Activated CD4-positive, alpha-beta T cell treated with anti-CD3 and anti-CD28 coated beads, Interleukin-2, Interleukin-4, amounts not matched to agents 100 ng/mL and 50 ng/mL, durations not matched to agents 16 hours and 8 hours (primary cell): ENCODE measurements at places on chromosomes 16 and 17.

GRCh38 chr17:77427391-77427991 is 286.7 kb downstream of the SEC14L1 start:
- DNase-seq, result no peak

GRCh38 chr16:48959204-48959603 is 322.4 kb downstream of the CBLN1 start:
- no peak for DNase-seq

DNA sequence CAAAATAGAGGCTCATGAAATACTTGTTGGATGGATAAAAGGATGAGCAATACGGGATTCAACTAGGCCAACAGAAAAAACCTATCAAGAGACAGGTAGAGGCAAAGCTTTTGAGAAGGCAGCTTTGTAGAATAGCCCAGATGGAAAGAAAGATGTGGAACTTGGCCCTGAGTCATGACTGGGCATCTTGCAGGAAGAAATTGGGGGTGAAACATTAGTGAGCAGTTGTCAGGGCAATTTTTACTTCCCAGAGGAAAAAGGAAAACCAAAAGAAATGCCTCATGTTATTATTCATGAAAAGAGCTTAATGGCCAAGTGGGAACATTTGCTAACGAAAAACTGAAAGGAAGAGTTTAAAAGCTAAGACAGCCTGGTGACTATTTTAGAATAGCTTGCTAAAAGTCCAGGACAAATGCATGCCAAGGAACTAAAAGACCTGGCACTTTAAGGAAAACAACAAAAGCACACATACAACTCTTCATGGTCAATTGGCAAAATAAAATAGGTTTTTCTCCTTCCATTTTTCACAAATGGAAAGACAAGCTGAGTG is 180.1 kb downstream of the HS3ST3A1 start:
- DNase-seq, result no peak

- no peak for DNase-seq
Measured at GRCh38 chr16:11683145-11683544, 14.9 kb downstream of the SNN start.

DNA sequence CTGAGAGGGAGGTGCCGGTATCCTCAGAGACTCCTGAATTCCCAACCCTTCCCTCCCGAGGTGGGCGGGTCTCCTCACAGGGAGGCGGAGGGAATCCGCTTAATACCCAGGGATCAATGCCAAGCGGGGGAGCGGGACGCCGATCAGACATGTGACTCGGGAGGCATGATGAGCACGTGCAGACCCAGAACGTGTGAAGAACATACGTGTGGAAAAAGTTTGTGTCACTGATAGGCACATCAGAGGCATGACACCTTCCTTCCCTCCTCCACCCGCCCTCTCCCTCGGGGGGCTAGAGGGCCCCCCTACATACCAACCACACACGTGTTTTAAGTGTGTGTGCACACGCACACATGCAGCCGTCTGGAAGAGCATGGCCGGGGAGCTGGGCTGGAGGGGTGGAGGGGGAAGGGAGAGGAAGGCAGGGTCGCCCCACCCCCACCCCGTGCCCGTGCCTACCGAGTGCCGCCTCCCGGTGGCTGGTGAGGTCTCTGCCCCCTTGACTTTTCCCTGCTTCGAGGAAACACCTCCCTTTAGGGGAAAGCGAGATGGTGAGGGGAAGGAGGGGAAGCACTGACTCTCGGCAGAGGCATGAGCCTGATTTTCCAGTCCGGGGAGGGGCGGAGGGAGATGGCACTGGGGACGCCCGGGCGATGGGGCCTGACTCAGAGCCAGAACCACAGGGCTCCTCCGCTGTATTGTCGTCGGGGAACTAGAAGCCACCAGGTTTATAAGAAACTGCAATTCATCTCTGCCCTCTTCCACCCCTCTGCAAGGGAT is 12.1 kb upstream of the TBX21 start:
- peak; percentile 98 for DNase-seq

GRCh38 chr17:49739641-49740271 is 24.2 kb downstream of the FAM117A start:
- DNase-seq, result peak; percentile 83
